Testis (tissue), 5 donors: ENCODE measurements at places on chromosomes 13 and 19. TPM values are rescaled to one million over a fixed set of nuclear protein-coding genes. Genes with fewer than 3 reads are reported as not detected.
A peak's percentile ranks its signal among the peaks of the same experiment; 100 is the strongest.

KCTD4 gene
- not detected for total RNA-seq

- H3K36me3 ChIP-seq: no peaks in the 10 kb centered on the region
- DNase-seq: no peak
- H3K4me1 ChIP-seq: no peaks in the 10 kb centered on the region
- H3K27ac ChIP-seq: peak overlapping the region; percentile 6
Measured at GRCh38 chr13:41707194-41707821, 250.0 kb downstream of the RGCC start.

DNA sequence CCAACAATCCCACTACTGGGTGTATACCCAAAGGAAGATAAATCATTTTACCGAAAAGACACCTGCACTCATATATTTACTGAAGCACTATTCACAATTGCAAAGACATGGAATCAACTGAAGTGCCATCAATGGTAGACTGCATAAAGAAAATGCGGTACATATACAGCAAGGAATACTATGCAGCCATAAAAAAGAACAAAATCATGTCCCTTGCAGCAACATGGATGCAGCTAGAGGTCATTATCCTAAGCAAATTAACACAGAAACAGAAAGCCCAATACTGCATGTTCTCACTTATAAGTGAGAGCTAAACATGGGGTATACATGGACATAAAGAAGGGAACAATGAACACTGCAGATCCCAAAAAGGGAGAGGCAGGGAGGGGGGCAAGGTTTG is 2.7 kb upstream of the ZNF507 start:
- no peak overlapping the region for H3K4me3 ChIP-seq
- H3K27me3 ChIP-seq: no peaks in the 10 kb centered on the region
- DNase-seq: no peak
- H3K27ac ChIP-seq: no peak overlapping the region

CPB2 gene
- not detected for total RNA-seq

TIMM29 gene
- total RNA-seq: 45.7 TPM

DNA sequence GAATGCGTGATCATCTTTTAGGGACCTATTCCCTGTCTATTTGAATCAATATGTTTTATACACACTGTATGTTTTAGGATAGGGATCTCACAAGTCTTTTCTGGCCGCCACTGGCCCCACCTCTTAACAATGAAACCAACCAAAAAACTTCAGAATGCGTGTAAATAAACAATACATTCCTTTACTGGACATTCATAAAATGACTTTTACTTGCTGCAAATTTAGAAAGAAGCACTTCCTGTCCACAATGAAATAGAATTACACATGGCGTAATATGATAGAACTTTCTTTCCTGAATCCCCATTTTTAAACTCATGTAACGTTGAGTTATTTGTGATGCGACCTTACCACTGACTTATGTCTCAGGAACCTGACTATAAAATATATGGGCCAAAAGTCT is 233.6 kb downstream of the SLITRK6 start:
- no peak for DNase-seq
- no peaks in the 10 kb centered on the region for H3K4me1 ChIP-seq
- no peaks in the 10 kb centered on the region for H3K36me3 ChIP-seq

DNA sequence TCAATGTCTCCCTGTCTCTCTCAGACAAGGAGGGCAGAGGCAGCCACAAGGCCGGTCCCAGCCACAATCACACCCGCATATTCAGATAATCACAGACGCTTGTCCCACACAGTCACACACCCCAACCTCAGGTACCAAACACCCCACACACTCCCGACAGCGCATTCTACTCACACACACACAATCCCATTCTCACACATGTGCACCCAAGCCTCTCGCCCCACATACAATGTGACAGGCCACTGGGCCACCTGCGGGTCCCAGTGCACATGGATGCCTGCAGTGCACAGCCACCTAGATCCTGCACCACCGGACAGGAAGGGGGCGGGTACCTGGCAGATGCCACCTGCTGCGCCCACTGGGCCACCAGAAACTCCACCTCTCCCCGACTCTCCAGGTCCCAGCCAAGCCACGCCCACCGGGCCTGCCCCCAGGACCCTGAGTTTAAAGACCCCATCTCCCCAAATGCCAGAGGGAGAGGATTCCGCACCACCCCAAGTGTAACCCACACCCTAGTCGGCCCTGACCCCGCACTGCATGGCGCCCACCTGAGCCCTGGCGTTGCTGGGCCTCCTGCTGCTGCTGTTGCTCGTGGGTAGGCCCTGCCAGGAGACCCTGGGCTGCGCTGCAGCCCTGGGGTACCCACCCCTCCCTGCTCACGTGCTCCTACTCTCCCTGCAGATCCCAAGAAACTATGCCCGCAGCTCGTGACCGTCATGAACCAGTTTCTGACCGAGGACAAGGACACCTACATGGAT is 10.6 kb downstream of the SCGB2B2 start:
- no peak for DNase-seq
- H3K4me1 ChIP-seq: peaks cover 6% of the 10 kb centered on the region
- H3K4me3 ChIP-seq: no peak overlapping the region
- H3K36me3 ChIP-seq: no peaks in the 10 kb centered on the region

POU2F2 gene
- 20.6 TPM for total RNA-seq

DNA sequence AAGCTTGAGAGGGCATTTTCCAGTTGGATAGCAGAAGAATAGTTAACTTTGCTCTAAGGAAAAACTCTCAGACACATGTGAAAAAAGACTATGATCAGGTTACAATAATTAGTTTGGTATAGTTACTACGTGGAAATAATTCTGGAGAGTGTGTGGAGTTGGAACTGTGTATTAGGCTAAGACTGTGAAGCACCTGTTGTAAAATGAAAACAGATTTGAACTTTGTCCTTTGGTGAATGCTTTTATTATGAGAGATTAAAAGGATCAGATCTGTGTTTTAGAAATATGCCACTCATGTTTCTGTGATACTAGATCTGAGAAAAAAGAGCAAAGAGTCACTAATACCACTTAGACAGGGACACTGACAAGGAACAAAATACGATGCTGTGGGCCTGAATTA is 807.5 kb upstream of the ATXN8OS start:
- no peak overlapping the region for H3K4me3 ChIP-seq
- no peak overlapping the region for H3K27ac ChIP-seq
- no peak for DNase-seq
- no peaks in the 10 kb centered on the region for H3K36me3 ChIP-seq

GRCh38 chr19:31317093-31317492 is 32.1 kb downstream of the TSHZ3 start:
- no peak overlapping the region for H3K4me3 ChIP-seq
- H3K4me1 ChIP-seq: peaks cover 13% of the 10 kb centered on the region
- no peak for DNase-seq

DNA sequence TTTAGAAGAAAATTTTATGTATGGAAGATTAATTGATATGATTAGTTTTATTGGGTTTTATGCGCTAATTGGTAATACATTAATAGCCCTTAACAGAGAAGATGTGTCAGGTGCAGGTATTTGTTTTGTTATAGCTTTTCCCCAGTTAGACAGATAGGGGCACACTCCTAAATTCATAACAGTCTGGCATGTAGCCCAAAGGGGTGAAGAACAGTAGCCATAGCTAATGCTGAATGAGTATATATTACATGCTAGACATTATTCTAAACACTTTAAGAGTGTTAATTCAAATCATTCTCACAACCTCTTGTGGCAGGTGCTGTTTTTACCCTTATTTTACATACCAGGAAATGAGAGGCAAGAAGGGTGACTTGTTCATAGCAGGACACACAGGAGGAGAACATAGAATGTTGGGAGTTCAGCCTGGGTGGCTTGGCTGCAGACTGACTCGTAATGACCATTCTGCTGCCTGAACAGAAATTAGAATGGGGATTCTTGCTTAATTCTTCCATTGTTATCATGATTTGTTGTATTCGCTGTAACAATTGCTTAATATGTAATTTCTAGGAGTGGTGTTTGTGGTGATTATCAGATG is 20.1 kb downstream of the PCCA start:
- no peak for DNase-seq
- H3K27me3 ChIP-seq: no peaks in the 10 kb centered on the region
- H3K27ac ChIP-seq: no peak overlapping the region
- H3K36me3 ChIP-seq: no peaks in the 10 kb centered on the region

DNA sequence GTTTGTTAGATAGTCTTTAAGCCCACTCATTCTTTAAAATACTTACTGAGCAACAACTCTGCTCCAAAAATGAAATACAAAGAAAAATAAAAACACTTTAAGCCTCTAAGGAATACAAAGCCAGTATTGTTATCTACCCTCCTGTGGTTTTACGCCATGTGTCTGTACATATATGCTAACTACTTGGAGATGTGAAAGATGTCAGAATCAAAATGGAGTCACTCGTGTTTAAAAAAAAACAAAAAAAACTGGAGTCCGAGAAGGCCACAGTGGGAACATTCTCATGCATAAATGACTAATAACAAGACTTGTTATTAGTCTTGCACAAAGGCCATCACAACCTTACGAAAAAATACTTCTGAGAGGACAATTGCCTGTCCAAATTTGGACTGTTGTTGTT is 393.1 kb downstream of the TBC1D4 start:
- H3K36me3 ChIP-seq: no peaks in the 10 kb centered on the region
- H3K27me3 ChIP-seq: no peaks in the 10 kb centered on the region

MAG gene
- 18.4 TPM for total RNA-seq

DNA sequence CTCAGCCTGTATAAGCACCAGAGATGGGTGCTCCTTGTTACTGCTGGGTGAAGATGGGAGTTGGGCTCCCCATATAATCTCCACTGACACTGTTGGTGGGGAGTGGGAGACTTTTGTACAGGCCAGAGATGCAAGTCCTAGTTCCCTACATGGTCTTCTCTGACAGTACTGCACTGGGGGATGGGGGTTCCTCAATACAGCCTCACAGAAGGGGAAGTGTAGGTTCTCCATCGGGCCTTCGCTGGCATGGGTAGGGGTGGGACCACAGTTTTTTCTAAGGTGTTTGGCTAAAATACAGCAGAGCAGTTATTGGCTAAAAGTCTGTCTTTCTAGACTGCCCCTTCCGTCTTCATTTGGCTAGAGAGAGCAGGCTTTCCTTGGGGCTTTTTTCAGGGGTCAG is 167.2 kb upstream of the SERP2 start:
- no peaks in the 10 kb centered on the region for H3K36me3 ChIP-seq
- no peaks in the 10 kb centered on the region for H3K4me1 ChIP-seq

DNA sequence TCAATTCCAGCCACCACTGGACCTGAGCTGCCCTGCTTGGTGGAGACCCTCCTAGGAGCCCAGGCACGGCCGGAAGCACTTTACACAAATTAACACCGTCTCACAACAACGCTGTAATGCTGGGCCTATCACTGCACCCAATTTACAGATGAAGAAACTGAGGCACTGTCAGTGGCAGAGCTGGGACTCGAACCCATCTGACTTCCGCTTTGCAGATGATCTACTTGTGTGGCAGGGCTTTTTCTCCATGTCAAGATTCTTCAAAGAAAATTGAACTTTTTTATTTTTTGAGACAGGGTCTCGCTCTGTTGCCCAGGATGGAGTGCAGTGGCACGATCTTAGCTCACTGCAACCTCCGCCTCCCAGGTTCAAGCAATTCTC is 33.8 kb downstream of the ZFR2 start:
- no peaks in the 10 kb centered on the region for H3K4me1 ChIP-seq
- no peaks in the 10 kb centered on the region for H3K27me3 ChIP-seq
- no peak overlapping the region for H3K4me3 ChIP-seq
- no peaks in the 10 kb centered on the region for H3K36me3 ChIP-seq
- H3K27ac ChIP-seq: no peak overlapping the region

NDUFB7 gene
- 493 TPM for total RNA-seq

USE1 gene
- 23.8 TPM for total RNA-seq

GRCh38 chr19:12757544-12758274 is 6.1 kb downstream of the BEST2 start:
- no peaks in the 10 kb centered on the region for H3K36me3 ChIP-seq
- peak; percentile 80 for DNase-seq
- H3K4me3 ChIP-seq: peak overlapping the region; percentile 33
- H3K4me1 ChIP-seq: peaks cover 2% of the 10 kb centered on the region

GGACT gene
- 18.9 TPM for total RNA-seq

- no peak overlapping the region for H3K4me3 ChIP-seq
- no peaks in the 10 kb centered on the region for H3K27me3 ChIP-seq
- H3K36me3 ChIP-seq: no peaks in the 10 kb centered on the region
- H3K4me1 ChIP-seq: no peaks in the 10 kb centered on the region
- DNase-seq: no peak
Measured at GRCh38 chr13:112634102-112634501, 46.1 kb upstream of the TUBGCP3 start.

DNA sequence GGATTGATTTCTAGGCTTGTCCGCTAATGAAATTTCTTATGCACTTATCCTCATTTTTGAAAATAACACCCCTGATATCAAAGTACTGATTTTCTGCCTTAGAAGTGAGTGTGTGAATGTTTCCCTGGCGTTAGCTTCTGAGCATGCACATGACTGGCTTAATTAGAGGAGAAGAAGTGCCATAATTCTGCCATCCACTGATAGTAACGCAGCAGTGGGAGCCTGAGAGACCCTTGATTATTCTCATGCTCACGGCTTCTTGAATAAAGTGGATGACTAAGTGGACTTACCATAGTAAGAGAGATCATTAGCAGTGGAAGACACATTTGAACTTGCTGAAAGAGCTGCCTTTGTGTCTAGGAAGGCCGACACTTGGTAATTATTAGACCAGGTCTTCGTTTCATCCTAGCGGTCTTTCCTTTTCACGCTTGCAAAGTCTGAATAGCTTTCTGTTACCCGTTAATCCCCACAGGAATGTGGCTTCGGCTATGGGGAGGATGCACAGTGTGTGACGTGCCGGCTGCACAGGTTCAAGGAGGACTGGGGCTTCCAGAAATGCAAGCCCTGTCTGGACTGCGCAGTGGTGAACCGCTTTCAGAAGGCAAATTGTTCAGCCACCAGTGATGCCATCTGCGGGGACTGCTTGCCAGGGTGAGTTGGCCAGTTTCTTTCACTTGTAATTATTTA is 45.3 kb downstream of the TNFRSF19 start:
- no peak overlapping the region for H3K27ac ChIP-seq
- peaks cover 2% of the 10 kb centered on the region for H3K4me1 ChIP-seq
- no peak for DNase-seq
- H3K27me3 ChIP-seq: no peaks in the 10 kb centered on the region
